ENCODE measurements at places on chromosomes 5 and 9.

DNA sequence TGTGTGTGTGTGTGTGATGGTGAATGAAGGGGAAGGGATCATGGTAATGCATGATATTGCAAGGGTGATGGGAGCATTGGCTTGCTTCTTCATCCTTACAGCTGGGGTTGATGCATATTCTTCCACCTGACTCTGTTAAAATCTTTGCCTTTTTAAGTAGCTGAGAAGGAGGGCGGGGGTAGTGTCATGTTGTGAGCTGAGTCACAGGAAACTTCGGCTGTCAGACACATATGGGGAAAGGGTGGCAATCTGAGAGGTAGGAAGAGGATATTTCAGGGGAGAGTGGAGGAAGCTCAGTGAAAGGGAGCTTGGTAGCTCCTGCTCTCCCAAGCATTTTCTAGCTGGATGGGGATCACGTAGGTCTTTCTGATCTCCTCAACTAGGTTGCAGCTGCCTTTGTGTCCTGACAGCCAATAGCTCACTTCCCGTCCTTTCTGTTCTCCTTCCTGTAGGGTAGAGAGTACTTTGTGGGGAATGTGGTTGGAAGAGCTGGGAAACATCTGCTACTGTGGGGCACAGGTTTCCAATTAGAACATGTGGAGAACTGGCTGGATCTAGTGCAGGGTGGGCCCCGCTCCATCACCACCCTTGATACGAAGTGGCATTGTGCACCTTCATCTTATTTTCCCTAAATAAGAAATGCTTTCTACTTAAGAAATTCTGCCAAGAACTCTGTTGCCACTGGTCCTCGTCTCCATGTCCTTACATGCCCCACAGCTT, 18.1 kb upstream of the CLK4 start:
- no peak for DNase-seq

DNA sequence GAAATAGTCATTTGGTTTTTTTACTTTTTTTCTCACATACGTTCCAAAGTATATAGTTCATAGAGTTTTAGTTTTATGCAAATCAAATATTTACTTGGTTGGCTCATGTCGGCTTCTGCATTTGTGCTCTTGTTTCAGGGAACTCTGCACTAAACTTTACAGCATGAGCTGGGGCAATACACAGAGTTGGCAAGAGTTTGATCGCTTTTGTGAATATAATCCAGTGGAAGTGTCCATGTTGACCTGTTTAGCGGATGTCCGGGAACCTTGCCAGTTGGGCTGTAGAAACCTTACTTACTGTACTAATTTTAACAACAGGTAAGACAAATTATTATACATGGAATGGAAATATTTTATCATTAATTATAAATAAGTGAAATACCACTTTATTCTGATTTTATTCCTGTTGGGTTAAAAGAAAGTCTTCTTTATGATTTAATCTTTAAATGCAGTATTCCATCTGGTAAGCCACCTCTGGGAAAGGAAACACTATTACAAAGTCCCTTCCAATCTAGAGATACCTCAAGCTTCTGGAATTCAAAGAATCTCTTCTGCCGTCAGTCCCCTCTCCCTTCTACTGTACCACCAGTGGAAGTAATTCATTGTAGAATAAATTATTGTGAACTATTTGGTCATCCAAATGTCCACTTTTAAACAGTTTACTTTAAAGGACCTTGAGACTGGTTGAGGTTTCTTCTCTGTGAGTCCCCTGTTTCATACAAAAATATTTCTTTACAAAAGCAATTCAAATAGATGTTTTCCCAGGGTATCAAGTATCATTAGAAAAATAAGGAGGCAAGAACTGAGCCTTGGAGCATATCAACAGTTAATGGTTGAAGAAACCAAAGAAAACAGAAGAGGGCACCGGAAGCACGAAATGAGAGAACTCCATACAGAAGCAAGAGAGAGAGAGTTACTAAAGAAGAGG, 45.2 kb upstream of the GLIPR2 start:
- no peak for DNase-seq

- no peak for DNase-seq
These were observed 11.4 kb upstream of the SLC45A2 start for GRCh38 chr5:33995865-33996264.

DNA sequence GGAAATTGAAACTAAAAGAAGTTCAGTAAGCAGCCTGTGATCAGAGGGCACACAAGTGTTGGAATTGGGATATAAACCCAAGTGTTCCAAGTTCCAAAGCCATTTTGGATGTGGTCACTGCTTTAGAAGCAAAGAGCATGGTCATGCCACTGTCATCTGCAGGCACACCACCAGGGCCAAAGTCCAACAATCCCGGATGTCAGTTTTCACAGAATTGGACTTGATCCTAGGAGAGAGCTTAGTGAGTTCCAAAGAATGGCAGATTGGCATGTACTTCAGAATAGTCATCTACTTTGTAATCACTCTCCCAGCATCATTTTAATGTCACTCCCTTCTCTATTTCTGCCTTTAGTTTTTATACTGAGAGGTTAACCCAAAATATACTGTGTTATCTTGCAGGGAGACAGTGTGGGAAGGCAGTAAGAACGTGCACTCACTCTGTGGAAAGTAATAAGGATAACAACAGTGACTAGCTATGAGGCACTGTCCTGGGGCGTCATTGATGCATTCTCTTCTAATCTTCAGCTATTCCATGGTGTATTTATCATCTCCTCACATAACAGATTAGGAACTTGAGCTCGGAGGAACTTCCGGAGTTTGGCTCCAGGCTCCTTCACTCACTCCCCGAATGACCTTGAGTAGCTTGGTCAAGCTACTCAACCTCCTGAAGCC, 388.0 kb downstream of the ACTL7B start:
- no peak for DNase-seq

GRCh38 chr5:67243349-67243748, 46.8 kb upstream of the CD180 start:
- no peak for DNase-seq

DNA sequence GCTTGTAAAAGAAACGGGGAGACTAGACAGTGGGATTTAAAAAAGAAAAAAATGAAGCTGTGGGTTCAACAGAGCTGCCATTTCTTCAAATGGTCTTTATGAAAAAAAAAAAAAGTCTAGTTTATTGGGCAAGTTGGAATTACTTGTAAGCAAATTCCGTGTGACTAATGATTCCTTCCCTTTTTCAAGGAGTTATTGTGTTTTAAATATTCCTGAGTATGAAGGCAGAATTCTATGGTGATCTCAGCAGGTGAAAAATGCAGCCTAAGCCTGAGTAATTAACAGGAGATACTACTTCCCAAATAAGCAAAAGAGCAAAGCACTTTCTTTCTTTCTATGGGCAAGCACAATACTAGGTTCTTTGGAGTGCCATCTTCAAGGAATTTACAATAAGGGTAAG, 481.9 kb downstream of the ZNF608 start:
- no peak for DNase-seq

All from erythroblast (primary cell).